ENCODE measurements at places on chromosomes 1 and 21.

DNA sequence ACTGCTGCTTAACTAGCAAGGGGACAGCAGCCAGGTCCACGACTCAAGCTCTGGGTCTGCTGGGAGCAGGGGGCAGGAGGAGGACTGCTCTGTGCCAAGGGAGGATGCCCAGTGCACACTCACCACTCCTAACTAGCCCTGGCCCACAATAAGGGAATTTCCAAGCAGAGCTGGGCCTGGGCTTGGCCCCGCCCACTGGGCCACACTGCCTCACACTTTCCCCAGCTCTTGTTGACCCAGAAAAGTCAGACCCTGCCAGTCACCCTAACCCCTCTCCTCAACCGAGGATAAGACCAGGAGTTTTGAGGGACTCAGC, 18.7 kb downstream of the SLC9A1 start:
- DNase-seq: no peak

GRCh38 chr1:116666187-116667077, 1.1 kb downstream of the IGSF3 start:
- no peak for DNase-seq

DNA sequence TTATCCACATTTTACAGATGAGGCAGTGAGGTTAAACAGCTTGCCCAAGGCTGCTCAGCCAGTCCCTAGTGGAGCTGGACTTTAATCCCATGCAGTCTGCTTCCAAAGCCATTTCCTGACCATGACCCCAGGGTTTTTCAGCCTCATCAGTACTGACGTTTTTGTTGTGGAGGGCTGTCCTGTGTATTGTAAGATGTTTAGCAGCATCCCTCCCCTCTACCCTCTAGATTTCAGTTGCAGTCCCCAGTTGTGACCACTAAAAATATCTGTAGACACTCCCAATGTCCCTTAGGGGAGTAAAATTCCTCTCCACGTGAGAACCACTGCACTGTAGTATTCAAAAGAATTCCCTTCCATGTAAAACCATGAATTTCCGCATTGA, 30.2 kb upstream of the C1orf105 start:
- DNase-seq: no peak

DNA sequence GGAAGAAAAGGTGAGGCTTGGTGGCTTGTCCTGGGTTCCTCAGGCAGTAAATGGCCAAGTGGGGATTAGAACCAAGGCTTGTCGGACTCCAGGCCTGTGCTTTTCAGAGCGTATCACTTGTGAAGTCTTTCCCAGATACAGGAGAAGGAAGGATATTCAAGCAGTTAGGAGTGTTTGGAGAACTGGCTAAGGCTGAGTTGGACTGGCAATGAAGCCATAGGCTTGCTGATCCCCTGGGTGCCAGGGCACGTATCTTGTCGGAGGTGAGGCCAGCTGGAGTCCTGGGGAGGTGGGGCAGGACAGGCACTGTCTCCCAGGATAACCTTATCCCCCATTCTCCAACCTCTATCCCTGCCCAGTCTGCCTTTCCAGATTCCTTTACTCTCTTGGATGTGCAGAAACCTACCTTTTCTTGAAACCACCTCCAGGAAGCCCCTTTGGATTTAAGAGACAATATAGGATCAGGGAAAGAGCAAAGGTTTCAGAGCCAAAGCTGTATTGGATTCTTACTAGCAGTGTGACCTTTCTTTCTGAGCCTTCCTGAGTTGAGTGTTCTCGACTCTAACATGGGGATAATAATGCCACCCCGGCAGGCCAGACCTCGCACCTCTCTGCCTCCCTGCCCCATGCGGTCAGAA, 18.2 kb downstream of the WNT4 start:
- DNase-seq: no peak

- DNase-seq: no peak
Measured at GRCh38 chr1:174700314-174700713, 252.6 kb downstream of the GPR52 start.

- no peak for DNase-seq
Measured at GRCh38 chr1:2587071-2587859, 688 bp downstream of the PRXL2B start.

- DNase-seq: no peak
Measured at GRCh38 chr1:17117451-17118265, 1.6 kb downstream of the PADI2 start.

GRCh38 chr1:109817881-109818270, 54.2 kb upstream of the EPS8L3 start:
- DNase-seq: no peak

GRCh38 chr1:40932006-40932405, 47.5 kb upstream of the CTPS1 start:
- DNase-seq: no peak

DNA sequence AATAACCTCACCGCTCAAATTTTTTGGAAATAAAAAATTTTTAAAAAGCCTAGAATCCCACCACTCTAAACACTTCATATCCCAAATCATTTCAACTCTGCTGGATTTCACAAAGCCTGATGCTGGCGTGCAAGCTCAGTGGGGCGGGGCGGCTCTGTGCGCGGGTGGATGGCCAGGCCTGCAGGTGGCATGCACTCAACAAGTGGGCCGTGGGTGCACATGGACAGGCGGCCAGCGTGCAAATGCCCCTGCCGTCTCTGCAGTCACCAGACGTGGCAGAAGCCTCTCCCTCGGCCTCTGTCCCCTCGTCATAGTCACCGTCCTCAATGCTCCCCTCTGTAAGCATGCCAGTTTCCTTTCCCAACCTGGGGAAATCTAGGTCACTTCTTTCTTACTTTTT, 6.6 kb upstream of the PDE9A start:
- no peak for DNase-seq

DNA sequence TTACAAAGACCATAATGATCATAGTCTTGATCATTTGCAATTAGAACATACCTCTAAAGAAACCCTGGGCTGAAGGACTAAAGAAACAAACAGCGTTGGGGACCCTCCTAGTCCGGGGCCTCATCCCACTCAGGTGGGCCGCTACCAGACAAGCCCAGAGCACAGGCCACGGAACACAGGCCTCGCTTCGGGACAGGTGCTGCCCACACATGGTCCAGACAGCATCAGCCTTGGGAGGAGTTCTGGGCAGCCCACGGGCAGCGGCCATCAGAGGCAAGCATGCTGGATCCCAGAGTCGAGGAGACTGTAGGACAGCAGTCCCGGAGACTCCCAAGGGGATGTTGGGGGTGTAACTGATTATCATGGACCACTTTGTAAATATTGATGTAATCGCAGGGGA, 4.9 kb downstream of the C2CD2 start:
- no peak for DNase-seq

GRCh38 chr1:185096531-185096930, 51.2 kb downstream of the RNF2 start:
- no peak for DNase-seq

DNA sequence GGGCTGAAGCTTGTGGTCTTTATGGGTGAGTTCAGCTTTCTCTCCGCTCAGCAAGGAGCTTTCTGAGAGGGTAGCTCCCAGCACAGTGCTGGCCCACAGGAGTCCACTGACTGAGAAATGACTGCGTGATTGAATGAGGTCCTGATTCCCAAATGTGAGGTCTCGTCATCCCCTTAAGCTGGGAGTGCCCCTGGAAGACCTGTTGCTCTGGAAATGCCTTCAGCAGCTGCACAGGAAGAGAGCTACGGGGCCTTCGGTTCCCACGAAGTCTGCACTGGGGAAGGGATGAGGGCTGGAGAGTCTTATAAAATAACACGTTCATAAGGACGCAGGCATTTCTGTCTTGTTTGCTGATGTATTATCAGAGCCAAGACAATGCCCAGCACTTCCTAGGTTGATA, 14.0 kb downstream of the TNNT2 start:
- no peak for DNase-seq

DNA sequence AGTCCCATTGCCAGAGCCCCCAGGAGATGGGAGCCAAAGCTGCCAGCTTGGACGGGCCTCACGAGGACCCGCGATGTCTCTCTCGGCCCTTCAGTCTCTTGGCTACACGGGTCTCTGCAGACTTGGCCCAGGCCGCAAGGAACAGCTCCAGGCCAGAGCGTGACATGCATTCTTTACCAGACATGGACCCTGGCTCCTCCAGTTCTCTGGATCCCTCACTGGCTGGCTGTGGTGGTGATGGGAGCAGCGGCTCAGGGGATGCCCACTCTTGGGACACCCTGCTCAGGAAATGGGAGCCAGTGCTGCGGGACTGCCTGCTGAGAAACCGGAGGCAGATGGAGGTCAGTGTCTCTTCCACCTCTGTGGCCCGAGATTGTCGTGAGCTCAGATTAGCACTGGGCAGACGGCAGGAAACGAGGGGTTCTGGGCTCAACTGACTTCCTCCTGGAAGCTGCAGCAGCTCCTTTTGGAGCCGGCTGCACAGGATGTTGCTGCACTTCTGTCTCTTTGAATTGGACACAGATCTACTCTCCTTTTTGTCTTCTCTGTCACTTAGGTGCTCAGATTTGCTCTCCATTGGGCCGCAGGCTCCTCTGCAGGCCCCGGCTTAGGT, 68.0 kb downstream of the DISC1 start:
- DNase-seq: no peak

DNA sequence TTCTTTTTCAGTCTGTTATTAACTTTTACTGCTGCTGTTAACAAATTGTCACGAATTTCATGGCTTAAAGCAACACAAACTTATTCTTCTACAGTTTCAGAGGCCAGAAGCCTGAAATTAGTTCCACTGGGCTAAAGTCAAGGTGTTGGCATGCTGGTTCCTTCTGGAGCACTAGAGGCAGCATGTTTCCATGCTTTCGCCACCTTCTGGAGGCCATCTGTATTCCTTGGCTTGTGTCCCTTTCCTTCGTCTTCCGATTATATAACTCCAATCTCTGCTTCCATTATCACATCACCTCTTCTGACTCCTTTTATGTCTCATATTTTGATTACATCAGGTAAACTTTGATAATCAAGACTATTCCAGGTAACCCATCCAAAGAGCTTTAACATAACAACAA, 1742.1 kb downstream of the BRINP3 start:
- DNase-seq: no peak

DNA sequence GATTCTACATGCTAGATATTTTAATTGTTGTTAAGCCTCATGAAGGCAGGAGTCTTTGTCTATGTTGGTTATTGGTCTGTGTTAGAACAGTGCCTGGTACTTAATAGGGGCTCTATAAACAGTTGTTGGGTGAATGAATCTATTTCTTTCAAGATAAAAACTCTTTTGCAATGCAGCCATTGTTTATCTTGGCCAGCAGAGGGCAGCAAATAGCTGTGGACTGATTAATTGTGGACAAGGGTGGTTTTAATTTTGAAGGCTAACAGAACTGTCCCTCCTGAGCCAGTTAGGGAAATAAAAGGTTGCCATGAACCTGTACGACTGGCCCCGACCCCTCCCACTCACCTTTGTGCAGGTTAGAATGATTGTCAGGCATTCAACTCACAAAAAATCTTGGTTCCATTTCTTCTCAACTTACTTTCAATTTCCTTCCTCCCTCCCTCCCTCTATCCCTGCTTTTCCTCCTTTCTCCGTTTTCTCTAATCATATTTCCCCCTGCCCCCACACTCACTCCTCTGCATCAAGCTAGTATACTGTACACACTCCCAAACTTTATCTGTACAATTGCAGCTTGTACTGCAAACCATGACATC, 66.3 kb upstream of the DIRAS3 start:
- no peak for DNase-seq

DNA sequence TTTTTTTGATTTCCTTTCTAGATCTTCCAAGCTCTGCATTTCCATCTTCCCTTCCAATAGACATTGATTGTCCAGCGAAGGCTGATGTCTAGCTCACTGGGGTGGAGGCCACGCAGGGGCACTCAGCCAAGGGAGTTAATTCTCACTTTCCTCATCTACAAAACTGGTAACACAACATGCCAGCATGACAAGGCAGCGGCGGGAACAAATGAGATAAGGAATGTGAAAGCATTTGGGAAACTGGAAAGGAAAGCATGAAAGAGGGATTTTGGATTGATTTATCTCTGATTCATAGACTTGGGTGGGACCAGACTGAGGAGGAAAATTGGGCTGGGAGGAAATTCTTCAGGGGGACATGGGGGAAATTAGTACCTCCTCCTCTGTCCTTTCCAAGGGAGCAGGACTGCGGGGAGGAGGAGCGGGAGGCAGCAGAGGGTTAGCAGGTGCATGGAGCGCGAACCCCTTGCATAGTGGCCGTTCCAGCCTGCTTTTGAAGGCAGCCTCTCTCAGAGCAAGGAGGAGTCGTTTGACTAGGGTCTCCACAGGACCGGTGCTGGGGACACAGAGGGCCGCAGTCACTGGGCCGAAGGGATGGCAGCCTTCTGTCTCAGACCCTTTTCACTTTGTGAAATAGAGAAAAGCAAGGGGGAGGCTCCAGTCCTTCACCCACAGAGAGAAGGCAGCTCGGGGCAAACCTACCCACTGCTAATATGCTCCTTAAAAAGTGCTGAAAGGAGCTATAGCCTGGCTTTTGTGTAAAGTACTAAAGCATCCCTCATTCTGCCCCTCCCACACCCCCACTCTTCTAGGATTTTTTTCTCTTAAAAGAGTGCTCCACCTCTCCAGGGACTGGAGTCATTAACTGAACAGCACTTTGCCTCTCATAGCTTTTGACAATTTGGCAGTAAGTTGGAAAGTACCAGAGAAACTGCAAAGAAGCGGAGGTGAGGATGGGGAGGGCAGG, 89.2 kb downstream of the PLXNA2 start:
- DNase-seq: no peak

DNA sequence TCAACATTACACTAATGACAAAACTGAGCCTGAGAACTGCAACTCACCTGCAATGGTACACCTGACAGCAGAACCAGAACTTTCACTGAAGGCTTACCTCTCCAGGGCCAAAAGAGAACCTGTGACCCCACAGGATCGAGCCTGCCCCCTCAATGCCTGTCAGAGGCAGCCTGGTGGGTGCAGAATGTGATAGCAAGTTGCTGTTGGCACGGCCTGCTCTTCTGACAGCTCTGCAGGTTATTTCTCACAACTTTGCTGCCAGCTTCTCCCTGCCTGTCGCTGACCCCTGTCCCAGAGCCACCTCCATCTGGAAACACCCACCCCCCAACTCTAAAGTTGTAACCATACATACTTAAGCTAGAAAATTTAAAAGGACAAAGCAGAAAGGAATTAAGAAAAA, 35.2 kb downstream of the HIVEP3 start:
- no peak for DNase-seq

- no peak for DNase-seq
Measured at GRCh38 chr21:26117972-26118367, 52.6 kb downstream of the APP start.

DNA sequence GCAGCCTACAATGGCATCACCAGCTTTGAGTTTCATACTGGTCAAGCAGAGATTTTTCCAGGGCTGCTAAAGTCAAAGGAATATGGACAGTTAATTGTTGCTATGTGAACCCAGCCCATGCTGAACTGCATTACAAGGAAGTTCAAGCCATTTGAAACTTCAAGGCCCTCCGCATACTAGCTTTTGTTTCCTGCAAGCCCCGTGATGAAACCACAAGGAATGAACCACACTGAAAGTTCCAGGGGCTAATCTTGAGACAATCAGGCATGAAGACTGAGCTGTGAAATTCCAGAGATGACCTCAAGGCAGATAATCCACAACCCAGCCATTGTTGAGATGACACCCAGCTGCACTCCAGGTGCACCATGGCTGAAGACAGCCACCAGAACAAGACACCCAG, 180.8 kb downstream of the C1orf21 start:
- DNase-seq: no peak

DNA sequence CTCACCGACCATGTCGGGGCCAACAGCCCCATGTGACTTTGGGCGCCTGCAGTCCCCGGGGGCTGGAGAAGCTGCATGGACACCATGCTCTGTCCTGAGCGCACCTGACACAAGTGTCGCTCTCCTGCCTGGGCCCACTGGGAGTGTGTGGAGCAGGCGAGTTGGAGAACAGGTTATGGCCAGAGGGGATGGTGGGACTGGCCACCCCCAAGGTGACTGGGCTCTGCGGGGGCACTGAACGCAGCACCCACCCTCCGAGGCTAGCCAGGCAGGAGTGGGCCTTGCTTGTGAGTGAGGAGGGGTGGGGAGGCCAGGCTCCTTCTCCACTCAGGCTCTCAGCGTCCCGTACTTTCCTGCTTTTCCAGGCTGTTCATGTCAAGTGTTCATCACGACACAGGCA, 35.6 kb downstream of the SNAP47 start:
- DNase-seq: no peak

Measured in activated CD8-positive, alpha-beta memory T cell treated with anti-CD3 and anti-CD28 coated beads for 1 hour (primary cell).